ENCODE measurements at places on chromosomes 5 and 9.

DNA sequence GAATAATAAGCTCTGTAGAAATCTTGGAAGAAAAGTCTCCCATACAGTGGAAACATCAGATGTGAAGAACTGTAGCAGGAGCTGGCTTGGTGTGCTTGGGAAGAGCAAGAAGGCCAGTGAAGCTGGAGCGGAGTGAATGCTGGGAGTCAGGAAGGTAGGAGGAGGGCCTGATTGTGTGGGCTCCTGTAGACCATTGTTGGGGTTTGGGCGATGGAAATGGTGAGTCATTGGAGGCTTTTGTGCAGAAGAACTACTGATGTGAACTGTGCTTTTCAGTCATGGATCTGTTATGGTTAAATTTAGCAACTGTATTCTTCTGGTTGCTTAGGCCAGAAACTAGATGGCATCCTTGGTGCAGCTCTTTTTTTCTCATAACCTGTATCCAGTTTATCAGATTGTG, 2.3 kb downstream of the ICE1 start:
- no peak for DNase-seq

GRCh38 chr9:109781541-109782197, 1.7 kb downstream of the PALM2AKAP2 start:
- DNase-seq: no peak

- DNase-seq: no peak
Measured at GRCh38 chr5:122140900-122141299, 11.6 kb downstream of the ZNF474 start.

DNA sequence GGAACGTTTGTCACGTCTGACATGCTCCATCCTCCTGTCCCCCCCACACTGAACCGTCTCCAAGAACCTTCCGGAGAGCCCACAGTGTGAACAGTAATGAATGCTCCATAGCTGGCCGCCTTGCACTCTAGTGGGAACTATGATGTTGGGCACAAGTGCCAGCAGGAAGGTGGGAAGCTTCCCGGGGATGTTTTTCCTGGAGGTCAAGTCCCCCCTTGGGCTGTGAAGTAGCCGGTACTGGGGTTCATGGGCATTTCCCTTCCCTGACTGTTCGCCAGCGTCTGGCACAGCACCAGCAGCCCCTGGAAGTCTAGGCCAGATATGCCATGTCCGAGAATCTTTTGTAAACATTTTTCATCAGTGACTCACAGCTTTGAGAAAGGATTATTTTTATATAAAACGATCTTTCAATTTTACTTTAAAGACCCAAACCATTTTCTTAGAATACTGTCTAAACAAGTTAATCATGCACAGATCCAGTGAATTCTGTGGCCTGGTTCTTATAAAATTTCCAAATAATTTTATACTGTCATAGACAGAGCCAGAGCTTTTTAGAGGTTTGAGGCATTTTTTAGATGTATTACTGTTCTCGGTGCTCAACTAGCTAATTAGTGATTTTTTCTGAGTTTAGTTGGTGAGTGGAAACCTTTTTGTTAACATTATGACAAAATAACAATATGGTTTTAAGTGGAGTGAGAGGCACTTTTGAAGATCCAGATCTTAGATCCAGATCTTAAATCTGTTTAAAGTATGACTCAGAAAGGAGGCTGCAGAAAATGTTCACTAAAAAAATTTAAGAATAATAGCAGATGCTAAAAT, 11.6 kb downstream of the ABL1 start:
- no peak for DNase-seq

DNA sequence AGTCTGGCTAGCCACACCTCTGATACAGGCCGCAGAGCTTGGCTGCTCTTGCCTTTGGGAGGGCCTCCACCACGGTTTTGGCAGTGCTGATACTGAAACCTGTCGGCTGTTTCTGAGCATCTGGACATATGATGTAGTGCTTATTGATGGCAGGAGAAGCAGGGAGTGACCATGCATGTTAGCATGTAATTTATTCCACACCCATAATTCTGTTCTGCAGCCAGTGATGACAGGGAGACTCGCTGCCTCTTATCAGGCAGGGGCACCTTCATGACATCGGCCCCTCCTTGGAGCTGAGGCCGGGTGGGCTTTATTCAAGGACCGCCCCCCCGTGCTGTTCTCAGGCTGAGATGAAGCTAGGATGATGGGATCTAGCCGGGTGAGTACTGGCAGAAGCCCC, 49.0 kb downstream of the OLFM1 start:
- DNase-seq: no peak

DNA sequence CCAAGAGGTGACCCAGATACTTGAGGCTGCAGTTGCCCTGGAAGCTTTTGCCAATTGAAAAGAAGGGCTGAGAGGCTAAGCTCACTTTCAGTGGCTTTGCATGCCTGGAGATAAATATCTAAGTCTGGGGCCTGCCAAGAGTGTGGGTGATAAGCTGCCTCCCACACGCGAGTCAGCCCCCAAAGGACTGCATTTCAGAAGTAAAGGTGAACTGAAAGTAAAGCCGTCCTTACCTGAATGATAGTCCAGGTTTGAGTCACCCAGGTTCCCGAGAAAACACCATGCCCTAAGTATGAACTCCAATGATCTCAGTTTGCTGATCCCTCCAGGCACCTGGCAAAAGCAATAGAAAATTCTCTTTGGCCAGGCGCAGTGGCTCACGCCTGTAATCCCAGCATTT, 22.5 kb upstream of the N4BP3 start:
- no peak for DNase-seq

GRCh38 chr5:83723031-83723430, 2.4 kb upstream of the HAPLN1 start:
- no peak for DNase-seq

DNA sequence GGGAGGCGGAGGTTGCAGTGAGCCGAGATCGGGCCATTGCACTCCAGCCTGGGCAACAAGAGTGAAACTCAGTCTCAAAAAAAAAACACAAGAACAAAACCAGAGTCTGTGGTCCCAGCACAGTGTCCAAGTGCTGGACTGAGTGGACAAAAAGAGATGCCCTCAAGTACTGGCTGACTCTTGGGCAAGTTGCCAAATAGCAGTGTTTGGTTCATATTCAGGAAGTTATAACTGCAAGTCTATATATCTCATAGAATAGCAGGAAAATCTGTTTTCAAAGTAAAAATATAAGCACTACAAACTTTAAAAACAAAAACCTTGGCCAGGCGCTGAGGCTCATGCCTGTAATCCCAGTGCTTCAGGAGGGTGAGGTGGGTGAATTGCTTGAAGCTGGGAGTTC, 7.3 kb downstream of the HABP4 start:
- no peak for DNase-seq

DNA sequence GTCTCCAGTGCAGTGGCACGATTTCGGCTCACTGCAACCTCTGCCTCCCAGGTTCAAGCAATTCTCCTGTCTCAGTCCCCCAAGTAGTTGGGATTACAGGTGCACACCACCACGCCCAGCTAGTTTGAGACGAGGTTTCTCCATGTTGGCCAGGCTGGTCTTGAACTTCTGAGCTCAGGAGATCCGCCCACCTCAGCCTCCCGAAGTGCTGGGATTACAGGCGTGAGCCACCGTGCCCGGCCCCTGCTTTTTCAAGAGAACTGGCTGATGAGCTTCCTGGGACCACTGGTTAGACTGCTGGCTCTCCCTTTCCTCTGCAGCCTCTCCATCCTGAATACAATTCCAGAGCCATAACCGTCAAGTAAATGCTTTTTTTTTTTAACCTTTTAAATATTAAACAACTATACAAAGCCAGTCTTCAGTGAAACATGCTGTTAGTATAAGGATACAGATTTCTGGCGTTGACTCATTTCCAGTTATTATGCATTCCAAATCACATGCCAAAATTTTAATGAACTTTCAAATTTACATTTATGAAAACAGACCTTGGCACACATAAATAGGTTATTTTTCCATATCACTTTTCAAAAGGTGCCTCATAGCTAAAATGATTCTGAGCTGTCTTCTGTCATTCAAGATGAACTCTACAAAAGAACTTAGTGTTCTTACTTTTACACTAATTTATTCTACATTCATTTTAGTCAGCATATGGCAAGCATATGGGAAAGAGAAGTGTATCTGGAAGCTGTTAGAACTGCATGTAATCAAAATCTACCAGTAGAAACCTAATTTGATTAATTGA, 116.0 kb downstream of the MLLT3 start:
- no peak for DNase-seq

GRCh38 chr9:959914-960313, 16.5 kb upstream of the DMRT3 start:
- no peak for DNase-seq

GRCh38 chr5:103624035-103624480, 61.5 kb upstream of the NUDT12 start:
- no peak for DNase-seq

DNA sequence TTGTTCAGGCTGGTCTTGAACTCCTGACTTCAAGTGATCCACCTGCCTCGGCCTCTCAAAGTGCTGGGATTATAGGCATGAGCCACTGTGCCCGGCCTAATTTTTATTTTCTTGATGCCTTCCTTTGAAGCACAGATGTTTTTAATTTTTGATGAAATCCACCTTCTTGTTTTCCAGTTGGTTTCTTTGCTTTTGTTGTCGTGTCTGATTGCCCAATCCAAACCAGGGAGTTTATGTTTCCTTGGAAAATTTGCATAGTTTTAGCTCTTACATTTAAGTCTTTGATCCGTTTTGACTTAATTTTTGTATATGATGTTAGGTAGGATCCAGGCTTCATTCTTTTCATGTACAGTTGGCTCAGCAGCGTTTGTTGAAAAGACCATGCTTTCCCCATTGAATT, 15.2 kb downstream of the EHMT1 start:
- DNase-seq: no peak

DNA sequence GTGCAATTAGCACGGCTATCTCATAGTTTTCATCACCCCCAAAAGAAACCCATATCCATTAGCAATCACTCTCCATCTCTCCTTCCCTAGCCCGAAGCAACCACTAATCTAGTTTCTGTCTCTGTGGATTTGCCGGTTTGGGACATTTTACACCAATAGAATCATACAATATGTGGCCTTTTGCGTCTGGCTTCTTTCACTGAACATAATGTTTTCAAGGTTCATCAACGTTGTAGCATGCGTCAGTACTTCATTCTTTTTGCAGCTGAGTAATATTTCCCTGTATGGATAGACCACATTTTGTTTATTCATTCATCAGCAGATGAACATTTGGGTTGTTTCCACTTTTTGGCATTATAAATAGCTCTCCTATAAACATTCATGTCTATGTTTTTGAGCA, 75.4 kb upstream of the TBC1D2 start:
- no peak for DNase-seq

GRCh38 chr5:154780128-154780527, 25.0 kb downstream of the LARP1 start:
- no peak for DNase-seq

DNA sequence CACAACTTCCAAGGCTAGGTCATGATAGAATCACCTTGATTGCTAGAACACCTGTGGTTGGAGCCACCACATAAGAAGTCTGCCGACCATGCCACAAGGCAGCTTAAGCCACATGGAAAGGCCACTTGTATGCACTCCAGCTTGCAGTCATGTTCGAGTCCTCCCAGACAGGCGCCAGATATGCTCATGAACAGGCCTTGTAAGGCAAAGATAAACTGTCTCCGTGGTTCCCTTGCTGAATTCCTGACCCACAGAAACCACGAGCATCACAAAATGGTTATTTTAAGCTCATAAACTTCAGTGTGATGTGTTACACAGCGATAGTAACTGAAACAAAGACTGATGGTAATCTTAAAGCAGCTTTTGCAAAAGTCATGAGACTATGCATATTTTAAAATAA, 188.4 kb upstream of the DAPK1 start:
- DNase-seq: no peak

DNA sequence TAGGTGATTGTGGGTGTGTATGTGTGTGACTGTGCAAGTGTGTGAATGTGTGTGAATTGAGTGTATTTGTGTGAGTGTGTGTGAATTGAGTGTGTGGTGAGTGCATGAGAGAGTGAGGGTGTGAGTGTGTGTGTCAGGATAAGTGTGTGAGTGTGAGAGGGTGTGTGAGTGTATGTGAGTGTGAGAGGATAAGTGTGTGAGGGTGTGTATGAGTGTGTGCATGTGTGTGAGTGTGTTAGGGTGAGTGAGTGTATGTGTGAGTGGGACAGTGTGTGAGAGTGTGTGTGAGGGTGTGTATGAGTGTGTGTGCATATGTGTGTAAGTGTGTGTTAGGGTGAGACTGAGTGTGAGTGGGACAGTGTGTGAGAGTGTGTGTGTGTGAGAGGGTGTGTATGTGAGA, 21.7 kb downstream of the GPRIN1 start:
- DNase-seq: no peak

DNA sequence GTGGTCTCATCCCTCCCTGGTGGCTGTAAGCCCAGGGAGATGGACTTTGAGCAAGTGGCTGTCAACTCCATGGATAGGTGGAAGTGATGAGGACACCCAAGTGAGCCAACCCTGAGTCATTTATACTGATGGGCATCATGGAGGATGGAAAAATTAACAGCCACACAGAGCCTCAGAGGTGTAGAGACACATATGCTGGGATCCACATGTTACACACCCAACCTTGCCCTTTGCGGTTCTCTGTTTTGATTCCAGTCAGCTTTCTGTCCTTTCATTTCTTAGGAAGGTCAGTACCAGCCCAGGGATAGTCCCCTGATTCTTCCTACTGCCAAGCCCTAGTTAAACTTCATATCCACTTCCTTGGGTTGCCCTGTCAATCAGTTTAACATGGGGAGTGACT, 51.9 kb downstream of the PSAT1 start:
- no peak for DNase-seq

- DNase-seq: no peak
Measured at GRCh38 chr5:149488645-149489306, 62.5 kb downstream of the CSNK1A1 start.

Measured in HuH-7.5 (cell line).